ENCODE measurements at places on chromosomes 13 and 19. TPM values are rescaled to one million over a fixed set of nuclear protein-coding genes. Genes with fewer than 3 reads are reported as not detected.

GRCh38 chr13:45778882-45779281 is 72.7 kb downstream of the SIAH3 start:
- no peak overlapping the region for H3K4me3 ChIP-seq
- no peak overlapping the region for H3K27ac ChIP-seq
- no peaks in the 10 kb centered on the region for H3K27me3 ChIP-seq
- DNase-seq: no peak

- H3K4me1 ChIP-seq: peaks cover 3% of the 10 kb centered on the region
- peak; percentile 28 for DNase-seq
- no peak within 1 kb of the TSS for H3K27ac ChIP-seq
- peak within 1 kb of the TSS; percentile 71 for H3K4me3 ChIP-seq
- no peaks in the 10 kb centered on the region for H3K36me3 ChIP-seq
Observed at GRCh38 chr19:11261971-11262839, at the start of gene DOCK6. Gene DOCK6, minus strand, starts transcription at chr19:11262524. Its CDS starts 84 bp downstream, at chr19:11262440.

DNA sequence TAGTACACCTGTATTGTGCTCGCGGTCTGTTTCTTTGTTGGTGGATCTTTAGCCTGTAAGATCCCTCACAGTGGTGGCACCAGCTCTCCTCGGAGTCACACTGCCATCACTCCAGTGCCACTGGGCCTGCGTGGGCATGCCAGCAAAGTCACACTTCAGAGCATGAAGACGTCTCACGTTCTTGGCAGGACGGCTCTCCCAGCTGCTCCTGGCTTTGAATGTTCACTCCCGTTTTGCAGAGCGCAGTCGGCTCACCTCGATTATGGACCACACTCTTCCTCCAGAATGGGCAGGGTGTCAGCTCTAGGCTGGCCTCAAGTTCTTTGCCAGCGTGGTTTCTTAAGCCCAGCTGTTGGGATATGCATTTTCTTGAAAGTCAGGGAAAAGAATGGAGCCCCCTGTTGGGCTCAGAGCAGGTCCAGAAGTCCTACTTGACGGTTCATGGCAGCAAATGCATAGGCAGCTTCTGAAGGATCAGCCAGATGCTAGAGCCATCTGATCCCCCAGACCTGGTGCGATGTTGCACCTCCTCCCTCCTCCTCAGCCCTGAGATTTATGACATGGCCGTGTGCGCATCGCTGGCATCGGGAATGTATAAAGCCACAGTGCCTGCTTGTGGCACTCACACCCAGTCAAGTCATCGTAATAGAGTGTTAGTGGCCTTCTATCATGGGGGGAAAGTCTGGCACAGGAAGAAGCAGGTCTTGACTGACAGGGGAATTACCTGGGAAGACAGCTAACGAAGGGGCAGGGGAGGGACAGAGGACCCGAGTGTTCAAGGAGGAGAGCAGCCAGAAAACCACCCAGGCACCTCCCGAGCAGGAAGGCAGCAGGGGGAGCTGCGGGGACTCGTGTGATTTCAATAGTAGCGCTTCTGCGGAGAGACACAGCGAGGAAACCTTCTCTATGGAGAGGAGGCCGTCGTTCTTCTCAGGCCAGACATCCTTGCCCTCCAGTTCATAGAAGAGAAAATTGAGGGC is 40.2 kb upstream of the NPAS1 start:
- H3K4me3 ChIP-seq: no peak overlapping the region
- no peak for DNase-seq
- no peaks in the 10 kb centered on the region for H3K36me3 ChIP-seq
- H3K27me3 ChIP-seq: no peaks in the 10 kb centered on the region
- peaks cover 5% of the 10 kb centered on the region for H3K4me1 ChIP-seq
- H3K27ac ChIP-seq: no peak overlapping the region

GRCh38 chr19:46451352-46451751 is 20.0 kb downstream of the PNMA8A start:
- DNase-seq: no peak
- no peaks in the 10 kb centered on the region for H3K4me1 ChIP-seq
- no peaks in the 10 kb centered on the region for H3K36me3 ChIP-seq
- H3K27me3 ChIP-seq: peaks cover 3% of the 10 kb centered on the region

DNA sequence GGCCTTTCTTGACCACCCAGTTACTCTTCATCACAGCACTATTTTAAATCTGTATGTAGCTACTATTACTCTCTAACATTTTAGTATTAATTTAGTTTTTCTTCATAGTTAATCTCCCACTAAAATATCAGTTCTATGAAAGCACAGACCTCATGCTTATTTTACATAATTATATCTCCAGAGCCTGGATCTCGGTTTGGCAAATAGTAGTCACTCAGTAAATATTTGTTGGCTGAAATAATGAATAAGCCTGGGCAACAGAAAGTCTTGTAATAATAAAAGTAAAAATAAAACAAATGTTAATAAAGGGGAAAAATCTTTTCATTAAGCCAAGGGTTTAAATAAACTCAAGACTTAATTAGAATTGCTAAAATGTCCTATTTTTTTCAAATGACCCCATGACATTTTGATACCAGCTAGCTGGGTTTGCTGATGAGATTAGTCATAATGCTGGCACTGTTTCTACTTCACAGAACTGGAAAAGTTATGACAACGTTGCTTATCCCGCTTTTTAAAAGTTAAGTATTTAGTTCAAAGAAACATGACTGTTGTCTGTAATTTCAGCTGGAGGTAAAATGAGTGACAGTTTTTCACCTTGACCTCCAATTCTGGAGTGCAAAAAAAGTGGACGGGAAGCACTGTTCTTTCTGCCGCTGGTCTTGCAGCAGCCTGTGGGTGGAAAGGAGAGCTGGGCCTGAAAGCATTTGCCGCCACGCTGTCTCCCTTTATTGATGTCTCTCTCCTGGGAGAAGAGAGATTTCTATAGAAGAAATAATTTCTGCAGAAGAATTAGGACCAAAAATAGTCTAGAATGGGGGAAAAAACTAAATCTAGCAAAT is 85.2 kb upstream of the SPATA13 start:
- no peaks in the 10 kb centered on the region for H3K4me1 ChIP-seq
- no peak for DNase-seq
- H3K4me3 ChIP-seq: no peak overlapping the region
- H3K36me3 ChIP-seq: no peaks in the 10 kb centered on the region

- peaks cover 12% of the 10 kb centered on the region for H3K4me1 ChIP-seq
- DNase-seq: no peak
Observed at GRCh38 chr13:112868308-112868707, 100.7 kb upstream of the MCF2L start.

- no peaks in the 10 kb centered on the region for H3K36me3 ChIP-seq
- DNase-seq: no peak
- no peak overlapping the region for H3K4me3 ChIP-seq
- peaks cover 5% of the 10 kb centered on the region for H3K27me3 ChIP-seq
Observed at GRCh38 chr13:44619651-44620050, 43.5 kb upstream of the TSC22D1 start.

Gene CPT1C
- 0.32 TPM for total RNA-seq

Gene NCLN
- 38.4 TPM for total RNA-seq

Gene ZNF865
- 11.2 TPM for total RNA-seq

Gene ZNF324B
- total RNA-seq: 6.2 TPM

Gene ZNF541
- 0.33 TPM for total RNA-seq

Gene ZSCAN4
- total RNA-seq: not detected

Gene ZNF491
- 1.2 TPM for total RNA-seq

Gene FGF22
- total RNA-seq: not detected

Gene EXOC3L2
- not detected for total RNA-seq
